ENCODE measurements at places on chromosomes 2 and 18.

DNA sequence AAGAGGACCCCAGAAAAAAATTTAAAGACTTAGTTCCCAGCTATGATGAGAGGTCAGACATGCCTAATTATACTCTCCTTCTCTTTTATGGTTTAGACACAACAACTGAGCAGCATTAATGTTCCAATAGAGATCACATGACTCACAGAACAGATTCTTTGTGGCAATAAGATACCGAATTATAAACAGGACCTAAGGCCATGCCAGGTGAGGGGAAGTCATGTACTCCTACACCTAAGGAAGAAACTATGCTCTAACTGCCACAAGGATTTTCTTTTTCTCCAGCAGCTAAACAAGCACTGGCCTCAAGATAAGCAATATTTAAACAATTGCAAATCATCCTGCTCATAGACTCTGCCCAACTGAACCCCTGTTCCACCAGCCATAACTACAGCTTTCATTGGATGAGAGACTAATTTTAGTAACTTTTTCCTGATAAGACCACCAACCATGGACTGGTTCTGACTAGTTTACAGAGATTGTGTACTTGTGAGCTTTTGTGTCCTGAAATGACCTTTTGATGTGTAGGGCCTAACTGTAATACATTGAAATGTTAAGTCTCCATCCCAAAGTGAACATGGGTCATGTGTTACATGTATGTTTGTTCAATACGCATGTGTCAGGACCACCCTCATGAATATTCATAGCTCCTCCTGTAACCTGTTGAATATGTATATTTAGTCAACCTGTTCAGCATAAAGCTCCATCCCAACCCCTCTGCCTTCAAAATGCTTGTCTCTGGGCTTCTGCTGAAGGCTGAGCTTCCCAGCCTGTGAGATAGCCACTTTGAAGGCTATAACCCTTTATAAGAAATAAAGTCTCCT is 21.6 kb upstream of the NFE2L2 start:
- DNase-seq: no peak

GRCh38 chr2:226983895-226984749 is 148.3 kb downstream of the RHBDD1 start:
- no peak for DNase-seq

DNA sequence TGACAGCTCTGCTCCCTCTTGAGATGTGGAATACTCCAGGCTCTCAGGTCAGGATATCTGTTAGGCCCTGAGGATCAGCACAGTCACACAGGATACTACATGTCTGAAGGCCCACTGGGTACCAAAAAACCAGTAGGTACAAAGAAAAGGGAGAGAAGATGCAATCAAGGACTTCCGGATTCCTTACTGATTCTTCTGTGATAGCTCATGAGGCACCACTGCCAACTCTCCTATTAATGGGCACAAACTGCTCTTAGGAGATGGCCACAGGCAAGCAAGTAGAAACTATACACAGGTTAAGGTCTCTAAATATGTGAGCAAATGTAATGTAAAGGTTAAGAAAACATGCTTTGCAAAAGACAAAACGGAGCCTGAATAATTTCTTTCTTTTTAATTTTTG is 3.5 kb downstream of the TMEM127 start:
- DNase-seq: no peak

DNA sequence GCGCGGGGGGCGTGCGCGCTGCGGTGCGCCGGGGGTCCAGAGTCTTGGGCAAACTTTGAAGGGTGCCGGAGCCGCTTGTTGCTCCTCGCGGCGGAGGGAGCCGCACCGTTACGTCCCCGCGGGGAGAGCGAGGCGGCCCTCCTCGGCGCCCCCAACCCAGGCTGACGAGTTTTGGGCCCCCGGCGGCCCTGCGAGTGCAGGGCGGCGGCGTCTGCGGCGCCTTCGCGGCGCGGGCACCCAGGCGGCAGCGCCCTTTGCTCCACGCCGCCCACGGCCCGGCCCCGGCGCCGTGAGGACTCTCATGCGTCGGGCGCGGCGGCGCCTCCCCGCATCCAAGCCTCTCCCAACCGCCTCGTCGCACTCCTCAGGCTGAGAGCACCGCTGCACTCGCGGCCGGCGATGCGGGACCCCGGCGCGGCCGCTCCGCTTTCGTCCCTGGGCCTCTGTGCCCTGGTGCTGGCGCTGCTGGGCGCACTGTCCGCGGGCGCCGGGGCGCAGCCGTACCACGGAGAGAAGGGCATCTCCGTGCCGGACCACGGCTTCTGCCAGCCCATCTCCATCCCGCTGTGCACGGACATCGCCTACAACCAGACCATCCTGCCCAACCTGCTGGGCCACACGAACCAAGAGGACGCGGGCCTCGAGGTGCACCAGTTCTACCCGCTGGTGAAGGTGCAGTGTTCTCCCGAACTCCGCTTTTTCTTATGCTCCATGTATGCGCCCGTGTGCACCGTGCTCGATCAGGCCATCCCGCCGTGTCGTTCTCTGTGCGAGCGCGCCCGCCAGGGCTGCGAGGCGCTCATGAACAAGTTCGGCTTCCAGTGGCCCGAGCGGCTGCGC is 814 bp downstream of the FZD7 start:
- no peak for DNase-seq

GRCh38 chr18:35934891-35935290 is 37.6 kb upstream of the RMP24 start:
- DNase-seq: no peak

- DNase-seq: no peak
Measured at GRCh38 chr18:54260396-54261072, 8.8 kb upstream of the POLI start.

DNA sequence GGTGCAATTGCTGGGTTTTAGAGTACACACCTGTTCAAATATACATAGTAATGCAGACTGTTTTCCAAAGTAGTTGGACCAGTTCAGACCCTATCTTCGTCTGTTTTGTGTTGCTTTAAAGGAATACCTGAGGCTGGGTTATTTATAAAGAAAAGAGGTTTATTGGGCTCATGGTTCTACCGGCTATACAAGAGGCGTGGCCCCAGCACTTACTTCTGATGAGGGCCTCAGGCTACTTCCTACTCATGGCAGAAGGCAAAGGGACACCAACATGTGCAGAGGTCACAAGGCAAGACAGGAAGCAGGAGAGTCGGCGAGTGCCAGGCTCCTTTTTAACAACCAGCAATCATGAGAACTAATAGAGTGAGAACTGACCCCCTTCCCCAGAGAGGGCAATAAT is 21.9 kb upstream of the EMILIN2 start:
- DNase-seq: no peak

- DNase-seq: no peak
Measured at GRCh38 chr18:8562919-8563318, 46.3 kb upstream of the RAB12 start.

- no peak for DNase-seq
Measured at GRCh38 chr2:226304308-226304707, 495.3 kb downstream of the IRS1 start.

All from fibroblast of skin of right biceps (primary cell).